ENCODE measurements at places on chromosomes 6 and 20.

DNA sequence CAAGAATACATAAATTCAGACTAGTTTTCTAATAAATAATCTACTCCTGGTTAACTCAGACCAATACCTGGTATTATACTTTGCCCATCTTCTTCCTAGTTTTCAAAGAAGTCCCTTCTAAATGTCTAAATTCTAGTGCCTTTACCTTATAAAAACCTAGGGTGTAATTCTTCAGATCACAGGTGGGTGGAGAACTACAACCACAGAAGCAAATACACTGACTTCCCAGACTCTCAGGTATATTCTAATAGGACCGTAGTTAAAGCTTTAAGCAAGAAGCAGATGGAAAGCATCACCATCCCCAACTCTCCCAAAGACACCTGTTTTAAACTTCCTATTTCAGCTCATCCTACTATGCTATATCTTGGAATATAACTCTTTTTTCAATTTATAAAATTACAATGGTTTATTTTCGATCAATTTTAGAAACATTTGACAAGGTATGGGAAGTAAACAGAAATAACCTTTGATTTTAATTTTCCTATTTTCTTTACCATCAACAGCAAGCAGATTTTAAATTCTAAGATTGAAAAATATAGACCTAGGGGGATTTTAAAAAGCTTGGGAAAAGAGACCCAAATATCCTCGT is 15.8 kb downstream of the MAN1A1 start:
- no peak for DNase-seq

DNA sequence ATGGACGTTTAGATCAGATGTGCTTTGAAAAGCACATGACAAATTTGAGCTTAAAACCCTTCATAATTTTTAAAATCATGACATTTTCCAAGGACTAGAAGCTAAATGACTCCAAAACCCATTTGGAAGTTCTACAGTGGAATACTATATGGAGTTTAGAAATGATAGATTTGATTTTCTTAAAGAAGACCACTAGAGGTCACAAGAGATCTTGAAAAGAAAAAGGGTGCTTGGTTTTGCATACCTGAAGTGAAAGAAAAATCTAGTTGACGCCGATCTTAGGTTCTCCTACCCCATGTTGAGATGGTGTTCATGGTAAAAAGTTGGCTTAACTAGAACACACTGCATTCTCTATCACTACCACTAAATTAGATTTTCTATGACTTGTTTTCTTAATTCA is 31.5 kb downstream of the CFAP61 start:
- DNase-seq: peak; percentile 24

DNA sequence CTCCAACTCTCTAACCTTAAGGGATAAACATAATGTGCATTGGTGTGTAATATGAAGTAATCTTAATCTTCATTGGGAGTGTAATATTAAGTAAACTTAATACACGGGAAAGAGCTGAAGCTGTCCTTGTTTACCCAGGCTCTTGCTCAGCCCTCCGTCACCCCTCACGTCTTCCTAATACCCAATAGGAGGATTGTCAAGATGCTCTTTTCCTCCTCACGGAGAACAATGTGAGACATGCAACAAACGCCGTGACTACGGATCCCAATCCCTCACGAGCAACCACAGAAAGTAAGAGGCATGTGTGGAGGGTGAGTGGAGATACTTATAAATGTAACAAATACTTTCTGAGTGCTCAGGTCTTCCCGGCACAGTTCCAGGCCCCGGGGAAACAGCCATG is 11.0 kb downstream of the KIF16B start:
- no peak for DNase-seq

GRCh38 chr20:48787861-48788375 is 39.9 kb downstream of the PREX1 start:
- no peak for DNase-seq

DNA sequence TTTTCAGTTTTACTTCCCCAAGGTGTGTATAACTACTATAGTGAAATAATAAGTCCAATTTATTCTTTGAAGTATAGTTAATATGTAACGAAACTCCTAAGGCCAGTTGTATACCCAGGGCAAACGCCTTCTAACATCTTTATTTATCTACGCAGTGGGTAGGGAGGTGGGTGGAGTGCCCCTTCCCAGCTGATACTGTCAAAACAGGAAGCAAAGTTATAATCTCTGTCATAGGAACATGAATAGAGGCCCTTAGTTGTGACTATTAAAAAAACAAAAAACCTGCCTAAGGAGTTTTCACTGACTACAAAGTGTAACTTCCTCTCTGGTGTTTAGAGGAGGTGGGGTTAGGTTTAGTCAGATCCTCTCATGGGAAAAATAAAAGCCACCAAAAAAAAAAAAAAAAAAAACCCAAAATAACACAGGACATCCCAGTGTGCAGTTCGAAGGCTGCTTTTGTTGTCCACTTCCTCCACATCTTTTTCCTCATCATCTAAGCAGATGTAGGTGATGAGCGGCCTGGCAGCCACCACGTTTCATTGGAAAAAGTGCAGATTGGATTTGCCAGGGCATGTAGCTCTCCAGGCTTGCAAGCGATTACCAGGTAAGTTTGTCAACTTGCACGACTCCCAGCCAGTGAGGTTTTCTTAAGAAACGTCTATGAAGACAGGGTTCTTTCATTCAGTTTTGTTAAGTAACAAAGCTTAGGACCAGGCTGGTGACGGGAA is 58.7 kb downstream of the UTRN start:
- peak; percentile 81 for DNase-seq

- DNase-seq: no peak
Observed at GRCh38 chr6:90656325-90656724, 69.5 kb upstream of the MAP3K7 start.

DNA sequence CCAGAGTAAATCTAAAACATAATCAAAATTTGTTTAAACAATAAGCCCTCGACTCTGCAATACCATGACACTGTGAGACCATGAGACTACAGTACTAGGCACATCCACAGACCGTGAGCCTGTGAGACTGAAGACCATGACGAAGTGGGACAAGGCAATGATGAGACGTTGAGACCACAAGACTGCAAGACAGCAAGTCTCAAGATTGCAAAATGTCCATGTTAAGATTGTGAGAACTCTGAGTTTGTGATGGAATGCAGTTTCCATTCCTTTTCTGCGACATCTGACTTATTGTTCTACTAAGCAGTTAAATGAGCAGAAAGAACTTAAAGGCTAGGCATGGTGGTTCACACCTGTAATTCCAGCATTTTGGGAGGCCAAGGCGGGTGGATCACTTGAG is 102.1 kb upstream of the PHACTR1 start:
- no peak for DNase-seq

- no peak for DNase-seq
Observed at GRCh38 chr6:139648430-139649000, 274.1 kb upstream of the CITED2 start.

GRCh38 chr6:168225471-168225911 is 94.1 kb downstream of the DACT2 start:
- DNase-seq: no peak

- no peak for DNase-seq
Observed at GRCh38 chr6:133759524-133759923, 129.4 kb upstream of the TCF21 start.

DNA sequence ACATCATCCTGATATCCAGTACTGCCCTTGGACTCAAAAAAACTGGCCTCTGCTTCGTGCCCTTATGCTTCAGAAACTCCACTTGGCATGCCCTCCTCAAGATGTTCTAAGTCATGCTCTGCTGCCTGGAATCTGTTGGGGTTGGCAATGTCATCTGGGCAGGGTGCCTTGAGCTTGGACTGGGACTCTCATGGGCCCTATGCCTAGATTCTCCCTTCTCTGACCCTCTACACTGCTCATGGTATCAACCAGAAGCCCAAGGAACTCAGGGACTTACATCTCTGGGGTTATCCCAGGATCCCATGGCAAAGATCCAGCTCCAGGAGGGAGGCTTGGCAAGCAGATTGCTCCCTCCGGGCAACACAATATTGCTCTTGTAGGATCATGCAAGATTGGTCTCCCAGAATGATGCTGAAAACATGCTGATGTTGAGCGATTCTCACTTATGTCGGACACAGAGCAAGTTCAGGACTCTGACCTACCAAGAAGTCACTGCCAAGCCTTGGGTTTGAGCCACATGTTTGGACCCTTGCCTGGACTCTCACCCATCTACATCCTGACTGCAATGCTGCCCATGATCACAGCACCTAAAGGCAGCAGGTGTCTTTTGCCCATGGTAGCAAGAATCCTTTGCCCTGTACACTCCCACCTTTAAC is 88.8 kb downstream of the ADAT2 start:
- DNase-seq: no peak

- DNase-seq: no peak
Observed at GRCh38 chr6:32472781-32473375, 33.2 kb downstream of the HLA-DRA start.

GRCh38 chr20:18506744-18507143 is 996 bp upstream of the SEC23B start:
- DNase-seq: no peak

DNA sequence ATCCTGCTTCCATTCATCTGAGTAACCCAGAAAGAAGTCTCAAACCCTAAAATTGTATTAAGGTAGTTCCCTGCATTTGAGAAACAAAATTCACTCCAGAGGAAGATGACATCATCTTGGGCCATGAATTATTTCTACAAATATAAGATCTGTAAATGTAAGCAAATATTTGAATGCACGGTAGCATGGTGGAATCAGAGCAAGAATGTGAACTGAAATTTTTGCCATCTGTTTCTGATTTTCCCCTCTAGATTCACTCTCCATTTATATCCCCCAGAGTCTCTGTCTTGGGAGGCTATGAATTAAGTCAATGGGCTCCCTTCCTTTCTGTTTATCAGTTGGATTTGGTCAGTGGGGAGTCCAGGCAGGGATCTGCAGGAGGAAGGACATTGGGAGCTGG is 5.8 kb upstream of the MAP3K5 start:
- DNase-seq: no peak

- peak; percentile 84 for DNase-seq
Observed at GRCh38 chr6:36442671-36443470, at the start of the genes KCTD20 and PXT1. KCTD20 (plus strand) TSS chr6:36443000; CDS start chr6:36470098, 27,098 bp downstream. PXT1 (minus strand) TSS chr6:36442854; CDS start chr6:36426082, 16,772 bp downstream.

GRCh38 chr6:107574856-107575255 is 84.9 kb downstream of the SOBP start:
- DNase-seq: no peak

- peak; percentile 28 for DNase-seq
Observed at GRCh38 chr6:44275749-44276648, 5.7 kb downstream of the TMEM151B start.

DNA sequence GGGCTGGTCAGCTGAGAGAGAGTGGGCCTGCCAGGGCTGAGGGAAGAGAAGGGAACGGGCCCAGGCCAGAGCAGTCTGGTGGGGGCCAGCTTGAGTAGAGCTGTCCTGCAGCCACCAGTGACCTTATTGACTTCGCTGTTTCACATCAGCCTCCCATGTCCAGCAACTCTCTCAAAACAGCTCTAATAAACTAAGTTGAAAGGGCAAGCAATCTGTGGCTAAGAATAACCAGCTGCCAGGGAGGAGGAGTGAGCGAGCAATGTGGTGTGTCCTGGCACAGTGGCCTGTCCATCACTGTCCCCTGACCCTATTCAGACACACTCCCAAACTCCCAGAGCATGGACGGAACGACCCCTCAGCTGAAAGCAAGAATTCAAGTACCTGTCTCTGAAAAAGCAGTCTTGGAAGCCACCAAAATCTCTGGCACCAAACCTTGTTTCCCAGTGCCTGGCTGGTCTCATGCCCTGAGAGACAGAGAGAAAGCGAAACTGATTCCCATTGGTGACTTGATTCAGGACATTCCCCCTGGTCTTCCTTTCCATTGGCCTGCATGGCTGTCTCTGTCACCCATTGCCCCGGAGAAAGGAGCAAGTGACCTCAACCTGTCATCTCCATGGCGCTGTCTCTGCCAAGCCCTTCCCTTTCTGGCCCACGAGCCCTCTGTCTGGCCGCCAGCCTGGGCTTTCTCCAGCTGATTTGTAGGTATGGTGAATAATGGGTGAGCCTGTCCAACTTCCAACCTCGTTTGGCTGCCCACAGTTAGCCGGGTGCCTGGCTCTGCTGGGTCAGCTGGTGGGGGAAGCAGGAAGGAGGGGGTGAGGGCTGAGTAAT is at the start of gene DDO:
DDO (minus strand) TSS at position 490 of the 831 bp plus-strand sequence. CDS start 2,113 bp downstream, outside the sequence.
- DNase-seq: no peak

- no peak for DNase-seq
Observed at GRCh38 chr6:105573556-105573955, 170.7 kb upstream of the PREP start.

DNA sequence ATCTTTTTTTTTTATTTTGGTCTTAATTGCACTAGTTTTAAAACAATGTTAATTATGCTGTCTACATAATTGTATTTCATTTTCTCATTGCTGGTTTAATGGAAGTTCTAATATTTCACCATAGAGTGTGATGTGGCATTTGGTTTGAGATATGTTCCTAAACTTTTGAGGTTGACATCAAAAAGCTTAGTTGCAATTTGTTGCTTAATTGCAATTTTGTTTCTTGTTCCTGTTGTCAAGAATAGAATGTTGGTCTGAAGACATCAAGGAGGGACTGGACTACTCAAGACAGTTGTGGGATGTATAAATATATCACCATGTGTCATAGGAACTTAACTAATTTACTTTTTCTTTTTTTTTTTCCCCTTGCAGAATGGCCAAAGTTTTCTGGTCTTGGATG is 12.5 kb downstream of the HSF2 start:
- DNase-seq: no peak

DNA sequence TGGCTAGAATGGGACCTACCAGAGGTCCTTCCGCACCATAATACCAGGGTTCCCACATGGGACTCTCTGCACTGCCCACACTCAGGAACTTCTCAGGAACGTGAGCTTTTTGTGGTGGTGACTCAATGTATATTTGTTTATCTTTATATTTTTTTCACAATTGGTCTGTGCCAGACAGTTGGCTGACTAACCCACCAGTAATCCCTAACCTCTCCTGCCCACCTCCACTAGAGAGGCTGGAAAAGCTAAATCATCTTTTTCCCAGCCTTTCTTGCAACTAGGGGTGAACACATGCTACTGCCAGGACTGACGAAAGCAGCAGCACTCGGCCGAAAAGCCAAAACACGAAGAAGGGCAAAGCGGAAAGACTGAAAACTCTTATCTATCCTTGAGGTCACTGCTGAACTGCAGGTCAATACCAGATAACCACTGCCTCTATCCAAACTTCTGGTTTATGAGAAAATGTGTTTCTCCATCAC is 112.9 kb downstream of the TRERF1 start:
- no peak for DNase-seq

GRCh38 chr20:36880741-36881250 is 4.9 kb downstream of the TLDC2 start:
- DNase-seq: no peak

DNA sequence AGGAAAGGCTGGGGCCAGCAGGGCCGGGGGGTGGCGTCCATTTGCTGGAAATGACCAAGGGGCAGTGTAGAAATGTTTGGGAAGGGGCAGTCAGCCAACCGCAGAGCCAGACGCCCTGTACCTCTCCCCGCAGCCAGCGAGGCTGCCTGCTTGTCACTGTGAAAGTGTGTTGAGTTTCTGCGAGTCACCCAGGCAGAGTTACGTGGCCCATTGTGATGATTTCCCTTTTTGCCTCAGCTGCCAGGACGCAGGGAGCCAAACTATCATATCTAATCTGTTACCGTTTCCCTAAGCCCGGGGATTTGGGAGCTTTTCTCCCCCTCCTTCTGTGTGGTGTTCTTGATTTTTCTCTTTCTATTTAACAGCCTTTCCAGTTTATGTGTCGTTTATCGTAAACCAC is 67.9 kb upstream of the STX16 start:
- no peak for DNase-seq

All from central memory CD4-positive, alpha-beta T cell (primary cell).